ENCODE measurements at places on chromosomes 5 and 9. TPM values are rescaled to one million over a fixed set of nuclear protein-coding genes. Genes with fewer than 3 reads are reported as not detected.
A peak's percentile ranks its signal among the peaks of the same experiment; 100 is the strongest.

DNA sequence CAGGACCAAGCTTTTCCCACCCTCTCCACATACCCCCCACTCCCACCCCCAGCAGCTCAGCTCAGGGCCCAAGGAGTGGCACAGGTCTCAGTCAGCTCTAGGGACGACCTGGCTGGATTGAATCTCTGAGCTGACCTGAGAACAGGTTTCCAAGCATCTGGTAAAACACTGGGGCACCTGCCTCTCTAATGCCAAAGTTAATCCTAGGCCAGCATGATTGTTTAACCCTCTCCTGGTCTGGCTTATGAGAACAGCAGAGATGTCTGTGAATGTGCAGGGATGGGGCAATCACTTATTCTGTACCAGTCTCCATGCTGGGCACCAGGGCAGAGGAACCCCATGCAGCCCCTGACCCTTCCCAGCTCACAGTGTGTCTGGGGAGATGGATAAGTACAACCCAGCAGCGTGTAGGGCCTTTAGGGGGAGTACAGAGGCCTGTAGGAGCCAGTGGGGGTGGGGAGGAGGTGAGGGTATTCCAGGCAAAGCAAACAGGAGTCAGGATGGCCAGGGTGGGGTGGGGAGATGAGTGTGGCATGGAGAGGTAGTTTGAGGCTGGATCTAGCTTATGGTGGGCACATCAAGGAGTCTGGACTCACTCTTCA is 678 bp upstream of the KIF12 start:
- H3K4me3 ChIP-seq = peak overlapping the region; percentile 48
- DNase-seq = no peak
- peak overlapping the region; percentile 83 for H3K27ac ChIP-seq
- H3K4me1 ChIP-seq = peaks cover 10% of the 10 kb centered on the region
- peaks cover 3% of the 10 kb centered on the region for H3K36me3 ChIP-seq

DNA sequence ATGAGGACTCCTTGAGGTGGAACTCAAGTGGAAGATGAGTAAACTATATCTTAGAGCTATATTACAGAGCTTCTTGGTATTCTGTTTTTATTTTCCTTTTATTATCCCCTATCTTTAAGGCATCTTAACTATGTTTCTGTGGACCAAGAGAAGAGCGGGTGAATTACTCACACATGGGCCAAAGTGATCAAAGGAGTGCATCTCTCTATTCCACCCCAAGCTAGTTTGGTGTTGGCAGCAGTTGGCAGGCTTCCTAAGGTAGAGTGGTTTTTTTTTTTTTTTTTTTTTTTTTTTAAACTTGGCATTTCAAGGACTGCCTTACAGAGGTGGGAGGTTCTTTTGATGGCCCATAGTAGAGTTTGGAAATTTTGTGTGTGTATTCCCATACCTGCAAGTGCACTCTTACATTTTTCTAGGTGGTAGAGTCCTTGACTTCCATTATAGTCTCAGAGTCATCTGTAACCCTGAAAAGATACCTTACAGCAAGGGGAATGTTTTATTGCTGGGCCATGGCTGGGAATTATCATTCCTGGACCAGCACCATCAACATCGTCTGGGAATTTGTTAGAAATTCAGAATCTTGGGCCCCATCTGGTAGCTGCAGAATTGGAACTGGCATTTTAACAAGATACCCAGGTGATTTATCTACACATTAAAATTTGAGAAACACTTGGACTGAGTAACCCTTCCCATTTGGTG is 51.0 kb downstream of the ARHGAP26 start:
- no peak overlapping the region for H3K27ac ChIP-seq
- no peaks in the 10 kb centered on the region for H3K4me1 ChIP-seq
- H3K36me3 ChIP-seq = no peaks in the 10 kb centered on the region
- no peak for DNase-seq
- no peaks in the 10 kb centered on the region for H3K27me3 ChIP-seq
- H3K4me3 ChIP-seq = no peak overlapping the region

GRCh38 chr9:20620650-20621470 is 1.4 kb downstream of the MLLT3 start:
- H3K27ac ChIP-seq = peak overlapping the region; percentile 82
- H3K4me1 ChIP-seq = peaks cover 8% of the 10 kb centered on the region
- H3K4me3 ChIP-seq = peak overlapping the region; percentile 100
- H3K27me3 ChIP-seq = no peaks in the 10 kb centered on the region
- peak; percentile 31 for DNase-seq
- H3K36me3 ChIP-seq = no peaks in the 10 kb centered on the region

DNA sequence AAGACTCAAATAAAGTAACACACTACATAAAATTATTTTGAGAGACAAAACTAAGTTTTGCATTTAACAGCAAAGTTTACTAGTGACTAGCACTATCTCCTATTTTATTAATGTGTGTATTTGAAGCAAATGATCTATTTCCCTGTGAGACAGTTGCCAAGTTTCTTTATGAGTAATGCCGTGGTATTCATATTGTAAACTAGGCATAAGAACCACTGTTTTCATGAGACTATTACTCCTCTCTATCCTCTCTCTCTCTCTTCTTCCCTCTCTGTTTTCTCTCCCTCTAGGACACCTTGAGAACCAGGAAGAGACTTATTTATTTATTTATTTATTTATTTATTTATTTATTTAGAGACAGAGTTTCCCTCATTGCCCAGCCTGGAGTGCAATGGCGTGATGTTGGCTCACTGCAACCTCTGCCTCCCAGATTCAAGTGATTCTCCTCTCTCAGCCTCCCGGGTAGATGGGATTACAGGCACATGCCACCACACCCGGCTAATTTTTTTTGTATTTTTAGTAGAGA is 61.1 kb downstream of the MLANA start:
- H3K4me1 ChIP-seq = peaks cover 22% of the 10 kb centered on the region
- H3K4me3 ChIP-seq = no peak overlapping the region
- no peak overlapping the region for H3K27ac ChIP-seq
- H3K36me3 ChIP-seq = no peaks in the 10 kb centered on the region

DNA sequence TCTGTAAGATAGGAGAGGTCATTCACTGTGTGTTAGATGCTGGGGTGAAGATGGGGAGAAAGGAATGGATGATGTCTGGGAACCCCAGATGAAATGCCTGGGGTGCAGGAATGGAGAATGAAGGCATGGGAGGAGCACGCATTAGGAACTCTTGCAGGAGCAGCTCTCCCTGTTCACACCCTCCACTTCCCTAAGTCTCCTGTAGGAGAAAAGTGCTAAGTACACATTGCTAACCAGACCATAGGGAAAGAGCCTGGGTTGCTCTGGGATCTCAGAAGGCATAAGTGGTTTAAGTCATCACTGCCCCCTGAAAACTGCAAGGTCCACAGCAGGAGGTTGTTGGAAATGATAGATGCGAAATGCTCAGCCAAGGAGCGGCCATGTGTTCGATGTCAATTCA is 163.1 kb downstream of the SEC61B start:
- H3K36me3 ChIP-seq = no peaks in the 10 kb centered on the region
- H3K4me3 ChIP-seq = no peak overlapping the region
- H3K27ac ChIP-seq = no peak overlapping the region
- DNase-seq = no peak

Gene CCDC192
- total RNA-seq = not detected

GRCh38 chr9:137296670-137297664 is 5.1 kb downstream of the NRARP start:
- H3K4me1 ChIP-seq = peaks cover 37% of the 10 kb centered on the region
- H3K36me3 ChIP-seq = no peaks in the 10 kb centered on the region
- H3K27me3 ChIP-seq = no peaks in the 10 kb centered on the region
- peak overlapping the region; percentile 51 for H3K27ac ChIP-seq
- DNase-seq = peak; percentile 87

Gene IL5
- total RNA-seq = not detected

GRCh38 chr9:25261445-25261844 is 416.8 kb downstream of the TUSC1 start:
- no peaks in the 10 kb centered on the region for H3K36me3 ChIP-seq
- H3K27ac ChIP-seq = no peak overlapping the region
- no peaks in the 10 kb centered on the region for H3K4me1 ChIP-seq

Gene VPS13A
- total RNA-seq = 15.6 TPM
